Osteoblast (primary cell): ENCODE measurements at places on chromosomes 1 and 21. TPM values are rescaled to one million over a fixed set of nuclear protein-coding genes. Genes with fewer than 3 reads are reported as not detected.

- no peak overlapping the region for H3K27ac ChIP-seq
- H3K4me1 ChIP-seq = no peaks in the 10 kb centered on the region
- H3K27me3 ChIP-seq = no peaks in the 10 kb centered on the region
- no peak overlapping the region for H3K4me3 ChIP-seq
- DNase-seq = no peak
These were observed 55.3 kb downstream of the CDKN2C start for GRCh38 chr1:51025374-51025773.

DNA sequence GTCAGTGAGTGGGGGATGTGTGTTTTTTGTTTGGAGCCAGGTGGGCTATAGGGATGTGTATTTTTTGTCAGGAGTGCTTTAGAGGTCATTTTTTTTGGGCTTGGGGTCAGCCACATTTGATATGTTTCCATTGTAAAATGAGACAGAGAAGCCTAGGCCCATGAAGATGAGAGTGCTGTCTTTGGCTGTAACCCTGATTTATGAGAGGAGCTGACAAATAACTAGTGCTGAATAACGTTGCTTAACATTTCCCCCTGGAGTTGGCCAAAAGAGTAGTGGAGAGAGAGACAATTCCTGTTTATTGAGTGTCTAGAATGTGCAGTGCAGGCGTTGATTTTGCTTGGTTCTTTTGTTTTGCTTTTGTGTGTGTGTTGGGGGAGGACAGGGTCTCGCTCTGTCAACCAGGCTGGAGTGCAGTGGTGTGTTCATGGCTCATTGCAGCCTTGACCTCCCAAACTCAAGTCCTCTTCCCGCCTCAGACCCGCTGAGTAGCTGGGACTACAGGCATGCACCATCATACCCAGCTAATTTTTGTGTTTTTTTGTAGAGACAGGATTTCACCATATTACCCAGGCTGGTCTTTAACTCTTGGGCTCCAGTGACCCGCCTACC is 64.7 kb downstream of the S1PR1 start:
- H3K36me3 ChIP-seq = no peaks in the 10 kb centered on the region
- peaks cover 11% of the 10 kb centered on the region for H3K4me1 ChIP-seq
- no peak for DNase-seq
- H3K27ac ChIP-seq = no peak overlapping the region
- H3K4me3 ChIP-seq = no peak overlapping the region

BACE2 gene
- total RNA-seq = 85.2 and 85.8 TPM in 2 replicates

GRCh38 chr1:68112835-68113243 is 62.4 kb upstream of the DIRAS3 start:
- H3K36me3 ChIP-seq = no peaks in the 10 kb centered on the region
- H3K27me3 ChIP-seq = no peaks in the 10 kb centered on the region
- no peak overlapping the region for H3K27ac ChIP-seq
- peaks cover 29% of the 10 kb centered on the region for H3K4me1 ChIP-seq

VHLL gene
- not detected in 2 replicates for total RNA-seq

DNA sequence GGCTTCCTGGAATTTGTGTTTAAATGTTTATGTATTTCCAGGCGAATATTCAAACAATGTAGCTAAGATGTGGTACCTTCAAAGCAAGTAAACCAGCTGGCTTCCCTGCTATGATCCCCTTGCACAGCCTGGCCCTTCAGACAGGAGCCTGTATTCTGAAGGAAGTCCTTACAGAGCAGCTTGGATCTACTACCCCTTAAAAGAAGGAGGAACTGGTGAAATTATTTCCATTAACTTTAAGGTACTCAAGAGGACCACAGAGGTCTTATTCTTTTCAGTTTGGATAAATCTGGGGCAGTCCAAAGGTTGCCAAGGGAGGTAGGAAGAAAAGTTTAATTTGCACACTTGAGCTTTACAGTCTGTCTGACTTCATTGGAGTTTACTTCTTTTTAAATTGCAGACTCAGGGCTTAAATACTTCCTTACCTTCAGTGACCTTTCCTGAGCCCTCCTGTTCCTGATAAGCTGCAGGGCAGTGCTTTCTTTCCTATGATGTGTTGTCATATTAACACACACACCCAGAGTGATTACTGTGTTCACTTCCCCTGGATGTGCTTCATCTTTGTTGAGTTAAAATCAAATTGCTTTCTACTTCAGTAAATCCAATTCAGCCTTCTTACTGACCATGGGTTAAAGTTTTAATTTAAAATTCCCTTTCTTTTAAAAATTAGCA is 40.5 kb downstream of the DISC1 start:
- H3K27ac ChIP-seq = no peak overlapping the region
- no peak for DNase-seq
- no peaks in the 10 kb centered on the region for H3K4me1 ChIP-seq
- no peak overlapping the region for H3K4me3 ChIP-seq
- H3K27me3 ChIP-seq = no peaks in the 10 kb centered on the region

GRCh38 chr1:25094995-25095394 is 137.3 kb downstream of the SYF2 start:
- H3K27ac ChIP-seq = no peak overlapping the region
- H3K27me3 ChIP-seq = peaks cover 35% of the 10 kb centered on the region
- no peak overlapping the region for H3K4me3 ChIP-seq

DNA sequence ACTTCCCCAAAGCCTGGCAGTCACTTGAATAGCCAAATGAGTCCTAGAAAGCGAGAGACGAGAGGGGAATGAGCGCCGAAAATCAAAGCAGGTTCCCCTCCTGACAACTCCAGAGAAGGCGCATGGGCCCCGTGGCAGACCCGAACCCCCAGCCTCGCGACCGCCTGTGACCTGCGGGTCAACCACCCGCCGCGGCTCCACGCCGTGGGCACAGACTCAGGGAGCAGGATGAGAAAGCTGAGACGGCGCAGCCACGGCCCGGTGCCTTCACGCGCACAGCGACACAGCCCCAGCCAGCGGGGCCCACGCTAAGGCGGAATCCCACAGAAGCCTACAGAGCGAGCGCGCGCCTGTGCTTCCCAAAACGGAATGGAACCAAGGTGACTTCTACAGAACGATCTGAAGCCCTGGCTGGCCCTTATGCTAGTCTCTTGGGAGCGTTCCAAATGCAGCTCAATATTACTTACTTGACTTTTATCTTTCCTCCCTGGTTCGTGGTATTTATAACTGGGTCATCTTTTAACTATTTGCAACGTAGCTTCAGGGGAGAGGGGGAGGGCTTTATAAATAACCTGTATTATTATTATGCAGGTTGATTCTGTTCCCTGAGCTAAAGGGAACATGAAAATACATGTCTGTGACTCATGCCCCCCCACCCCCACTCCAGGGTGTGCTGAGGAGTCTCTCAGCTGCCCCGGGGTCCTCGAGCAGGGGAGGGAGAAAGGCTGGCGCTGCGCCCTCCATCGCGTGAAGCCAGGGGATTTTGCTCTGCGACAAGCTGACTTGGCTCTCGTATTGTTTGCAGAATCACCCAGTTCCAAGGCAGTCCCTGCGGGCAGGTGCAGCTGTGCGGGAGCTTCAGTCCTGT is 1.7 kb downstream of the TSPEAR start:
- no peaks in the 10 kb centered on the region for H3K4me1 ChIP-seq
- H3K27me3 ChIP-seq = peaks cover 77% of the 10 kb centered on the region
- no peak overlapping the region for H3K27ac ChIP-seq

SPRR2A gene
- not detected in 2 replicates for total RNA-seq

ATP6V1G3 gene
- 0.36 TPM in 1 of 2 replicates, not detected in the other for total RNA-seq

HSPG2 gene
- 220 and 265 TPM in 2 replicates for total RNA-seq

SLAMF1 gene
- not detected in 2 replicates for total RNA-seq

GLMN gene
- total RNA-seq = 10.9 and 15.0 TPM in 2 replicates

GRCh38 chr21:42624095-42624790 is 29.2 kb upstream of the PDE9A start:
- H3K27me3 ChIP-seq = peaks cover 23% of the 10 kb centered on the region
- no peaks in the 10 kb centered on the region for H3K4me1 ChIP-seq
- no peaks in the 10 kb centered on the region for H3K36me3 ChIP-seq
- no peak overlapping the region for H3K4me3 ChIP-seq
- no peak overlapping the region for H3K27ac ChIP-seq

- H3K27ac ChIP-seq = no peak overlapping the region
- no peaks in the 10 kb centered on the region for H3K4me1 ChIP-seq
- H3K36me3 ChIP-seq = no peaks in the 10 kb centered on the region
- DNase-seq = no peak
- no peak overlapping the region for H3K4me3 ChIP-seq
These were observed 23.7 kb upstream of the TMCO2 start for GRCh38 chr1:40224040-40224439.

GRCh38 chr1:189880135-189880534 is 597.5 kb downstream of the BRINP3 start:
- H3K4me3 ChIP-seq = no peak overlapping the region
- H3K4me1 ChIP-seq = no peaks in the 10 kb centered on the region
- no peaks in the 10 kb centered on the region for H3K36me3 ChIP-seq
- no peak overlapping the region for H3K27ac ChIP-seq
- no peak for DNase-seq
- H3K27me3 ChIP-seq = no peaks in the 10 kb centered on the region

DNA sequence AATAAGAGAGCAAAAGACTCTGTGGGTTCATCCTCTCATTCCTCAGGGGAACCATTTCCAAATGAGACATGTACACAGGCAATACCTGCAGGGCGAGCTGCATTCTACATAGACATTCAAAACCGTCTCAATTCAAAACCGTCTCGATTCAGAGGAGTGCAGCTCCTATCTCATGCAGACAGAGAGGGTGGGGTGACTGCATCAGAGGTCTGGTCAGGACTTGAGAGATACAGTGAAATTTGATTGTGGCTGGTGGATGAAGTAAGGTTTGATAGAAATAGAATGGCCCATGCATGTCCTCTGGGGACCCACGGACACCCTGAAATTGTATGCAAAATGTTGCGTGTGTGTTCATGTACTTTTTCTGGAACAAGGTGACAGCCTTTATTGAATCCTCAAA is 27.3 kb downstream of the TEX35 start:
- H3K27ac ChIP-seq = no peak overlapping the region
- H3K4me3 ChIP-seq = no peak overlapping the region
- H3K36me3 ChIP-seq = no peaks in the 10 kb centered on the region
- no peaks in the 10 kb centered on the region for H3K27me3 ChIP-seq

SLAMF6 gene
- total RNA-seq = not detected in 2 replicates

ZBTB8B gene
- total RNA-seq = under 0.01 TPM in 2 replicates

- peaks cover 31% of the 10 kb centered on the region for H3K4me1 ChIP-seq
- no peak overlapping the region for H3K4me3 ChIP-seq
- H3K36me3 ChIP-seq = no peaks in the 10 kb centered on the region
- no peaks in the 10 kb centered on the region for H3K27me3 ChIP-seq
These were observed 30.4 kb downstream of the JUN start for GRCh38 chr1:58753431-58753866.

GRCh38 chr1:33018112-33018511 is 18.6 kb downstream of the AK2 start:
- H3K4me3 ChIP-seq = no peak overlapping the region
- H3K4me1 ChIP-seq = no peaks in the 10 kb centered on the region
- H3K27ac ChIP-seq = no peak overlapping the region
- H3K36me3 ChIP-seq = peaks cover 74% of the 10 kb centered on the region
- no peaks in the 10 kb centered on the region for H3K27me3 ChIP-seq
